Activated CD4-positive, CD25-positive, alpha-beta regulatory T cell treated with anti-CD3 and anti-CD28 coated beads, Interleukin-2, amount 50 U/mL, for 72 hours (primary cell): ENCODE measurements at places on chromosomes 12 and 14.

GRCh38 chr12:101566318-101566717, 28.5 kb upstream of the MYBPC1 start:
- no peak for DNase-seq

GRCh38 chr12:103965255-103965589, 450 bp upstream of the TDG start:
- DNase-seq = no peak

GRCh38 chr12:42017051-42017450, 127.6 kb downstream of the GXYLT1 start:
- DNase-seq = no peak

DNA sequence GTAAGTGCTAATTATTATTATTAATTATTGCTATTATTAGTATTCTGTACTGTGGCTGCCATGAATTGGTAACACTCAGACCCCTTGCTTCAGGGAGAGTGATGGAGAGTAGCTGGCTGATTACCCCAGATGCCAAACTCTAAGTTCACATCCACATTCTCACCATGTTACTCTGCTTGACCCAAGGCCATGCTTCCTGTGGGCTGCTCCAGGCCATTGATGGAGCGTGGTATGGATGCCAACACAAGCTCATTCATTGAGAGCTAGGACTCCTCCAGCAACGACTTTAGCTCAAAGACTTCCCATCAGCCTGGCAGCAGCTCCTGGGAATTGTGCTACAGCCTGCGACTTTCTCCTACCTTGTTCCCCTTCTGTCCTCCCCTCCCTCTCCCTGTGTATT, 233.4 kb downstream of the MSRB3 start:
- no peak for DNase-seq

DNA sequence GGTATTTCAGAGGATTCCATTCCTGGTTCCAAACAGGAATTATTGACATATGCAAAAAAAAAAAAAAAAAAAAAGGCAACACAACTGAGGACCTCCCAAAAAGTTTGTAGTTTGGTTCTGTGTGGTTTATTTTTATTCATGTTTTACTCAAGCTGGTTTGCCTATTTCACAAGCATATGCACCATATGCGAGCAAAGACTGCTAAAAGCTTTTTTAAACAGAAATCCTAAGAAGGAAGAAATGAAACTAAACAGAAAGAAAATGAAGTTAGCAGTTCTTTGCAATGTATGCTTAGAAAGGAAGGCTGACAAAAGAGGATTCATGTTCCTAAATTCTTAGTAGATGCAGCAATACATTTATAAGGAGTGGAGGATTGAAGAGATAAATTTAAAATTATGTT, 487.6 kb upstream of the FLRT2 start:
- no peak for DNase-seq

DNA sequence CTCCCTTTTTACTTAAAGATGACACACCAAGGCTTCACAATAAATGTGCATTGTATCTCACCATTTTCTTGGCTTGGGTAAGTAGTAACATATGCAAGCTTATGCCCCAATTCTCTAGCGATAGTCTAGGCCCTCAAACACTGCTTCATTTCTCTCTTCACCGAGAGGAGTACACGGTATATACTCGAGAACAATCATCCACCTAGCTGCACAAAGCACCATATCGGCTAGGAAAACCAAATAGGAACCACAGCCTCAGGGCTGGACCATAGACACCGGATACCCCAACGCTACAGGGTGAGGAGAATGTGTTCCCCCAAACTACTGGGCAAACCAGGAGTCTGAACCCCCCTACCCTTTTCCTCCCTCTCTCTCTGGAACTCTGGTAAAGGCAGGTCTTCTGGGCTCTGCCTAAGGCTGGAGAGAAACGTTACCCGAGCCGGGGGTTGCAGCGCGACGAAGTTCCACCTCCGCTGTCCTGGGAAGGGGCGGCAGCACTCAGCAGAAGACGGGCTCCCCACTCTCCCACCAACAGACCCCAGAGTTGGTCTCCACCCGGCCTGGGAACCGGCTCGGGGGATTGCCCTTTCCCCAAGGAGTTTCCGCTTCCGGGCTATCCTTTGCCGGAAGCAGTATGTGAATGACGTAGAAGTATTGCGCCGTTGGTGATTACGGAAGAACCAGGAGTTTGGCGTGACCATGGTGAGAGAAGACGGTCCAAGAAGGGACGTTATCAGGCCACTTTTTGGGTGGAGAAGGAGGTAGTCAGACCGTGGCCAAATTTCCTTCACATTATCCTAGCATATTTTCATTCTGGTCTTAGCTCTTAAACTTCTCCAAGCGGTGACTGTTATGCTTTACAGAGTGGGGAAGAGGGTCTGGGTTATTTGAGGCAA, at the start of the genes AREL1 and FCF1:
Gene AREL1 (minus strand): TSS at position 582 of the 896 bp plus-strand sequence. CDS start 27,465 bp downstream, outside the sequence.
Gene FCF1 (plus strand): TSS at position 646 of the 896 bp plus-strand sequence. CDS start 54 bp downstream, at position 700.
- DNase-seq = peak; percentile 75

GRCh38 chr14:65042731-65043372, 56.2 kb downstream of the FNTB start:
- no peak for DNase-seq

DNA sequence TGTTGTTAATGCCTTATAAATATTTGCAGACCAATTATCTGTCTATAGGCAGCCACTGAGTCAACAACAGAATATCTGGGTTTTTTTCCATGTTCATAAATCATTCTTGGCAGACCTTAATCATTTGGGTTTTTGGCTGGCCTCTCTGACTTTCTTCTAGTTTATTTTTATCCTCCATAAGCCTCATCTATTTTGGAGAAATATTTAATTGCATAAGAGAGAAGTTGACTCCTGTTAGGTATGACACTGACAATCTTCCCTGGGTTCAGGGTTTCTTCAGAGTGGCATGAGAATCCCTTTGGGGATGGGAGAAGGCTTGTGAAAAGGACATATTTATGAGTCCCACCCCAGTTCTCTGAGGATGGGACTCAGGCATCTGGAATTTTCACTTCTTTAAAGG, 299.8 kb downstream of the NRXN3 start:
- no peak for DNase-seq

GRCh38 chr14:52021957-52022600, 32.7 kb downstream of the RTRAF start:
- no peak for DNase-seq

DNA sequence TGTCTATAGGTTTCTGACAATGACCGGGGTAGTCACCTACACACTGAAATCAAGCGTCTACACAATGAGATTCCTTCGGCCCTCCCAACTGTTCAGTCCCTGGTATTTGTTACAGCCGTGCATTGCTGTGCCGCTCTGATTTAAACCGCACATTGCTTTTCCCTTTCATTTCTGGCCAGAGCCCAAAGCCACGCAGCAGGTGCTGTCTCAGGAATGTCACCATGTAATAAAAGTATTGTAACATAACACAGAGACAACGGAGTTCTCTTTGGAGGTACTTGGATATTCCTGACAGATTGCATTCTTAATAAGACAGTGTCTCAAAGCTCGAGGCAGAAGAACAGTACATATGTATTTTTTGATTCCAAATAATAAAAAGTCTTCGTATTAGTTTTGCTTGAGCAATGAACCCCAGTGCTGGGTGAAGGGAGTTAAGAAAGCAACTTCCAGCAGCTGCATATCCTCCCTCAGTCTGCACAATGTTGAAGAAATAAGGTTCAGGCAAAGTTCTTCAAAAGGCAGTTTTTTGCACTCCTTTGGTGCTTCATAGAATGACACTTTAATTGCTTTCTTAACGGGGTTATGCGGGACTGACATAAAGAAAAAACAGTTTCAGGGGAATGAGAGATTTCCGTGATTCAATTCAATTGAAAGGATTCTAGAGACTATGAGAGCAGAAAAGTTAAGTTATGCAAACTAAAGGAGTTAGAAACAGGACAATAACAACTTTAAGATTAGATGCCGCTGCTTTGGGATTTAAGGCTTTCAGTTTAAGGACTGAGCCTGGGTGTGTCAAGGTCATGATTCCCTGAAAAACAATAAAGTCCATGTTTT, 288.7 kb upstream of the FLRT2 start:
- DNase-seq = no peak

DNA sequence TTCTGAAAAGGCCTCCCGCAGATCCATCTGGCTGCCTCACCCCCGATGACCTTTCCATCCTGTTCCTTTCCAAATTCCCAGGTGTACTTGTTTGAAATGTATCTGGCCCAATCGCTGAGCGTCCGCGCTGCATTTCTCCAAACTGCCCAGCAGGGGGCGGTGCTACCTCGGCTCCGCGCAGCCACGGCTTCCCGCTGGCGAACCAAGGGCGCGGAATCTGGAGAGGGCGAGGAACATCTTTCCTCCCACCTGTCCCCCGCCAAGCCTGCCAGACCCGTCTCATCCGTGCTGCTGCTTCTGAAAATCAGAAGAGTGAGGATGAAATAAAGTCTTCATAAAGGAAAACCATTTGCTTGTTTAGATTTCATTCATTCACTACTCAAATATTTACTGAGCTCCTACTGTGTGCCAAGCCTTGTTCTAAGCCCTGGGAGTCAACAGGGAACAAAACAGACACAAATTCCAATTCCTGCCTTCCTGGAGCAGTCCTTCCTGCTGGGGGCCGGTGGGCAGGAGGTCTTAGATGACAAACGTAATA, 16.8 kb upstream of the MYL2 start:
- DNase-seq = peak; percentile 68

GRCh38 chr12:6620137-6620884, 13.1 kb upstream of the CHD4 start:
- peak; percentile 70 for DNase-seq

DNA sequence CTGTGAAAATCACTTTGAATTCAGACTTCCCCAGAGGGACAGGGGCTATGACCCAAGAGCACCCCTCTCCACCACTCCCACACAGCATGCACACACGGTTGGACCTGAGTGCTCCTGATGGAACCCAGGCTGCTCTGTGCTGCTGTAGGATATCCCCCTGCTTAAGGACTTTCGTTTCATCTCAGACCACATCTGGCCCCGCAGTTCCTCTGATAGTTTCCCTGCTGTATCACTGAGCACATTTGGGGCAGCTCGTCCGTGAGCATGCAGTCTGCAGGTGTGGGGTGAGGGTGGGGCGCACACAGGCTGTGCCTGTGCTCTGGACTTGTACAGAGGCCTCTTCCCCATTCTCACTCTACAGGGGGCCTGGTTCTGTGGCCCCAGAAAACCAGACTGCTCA, 345.2 kb upstream of the FKBP4 start:
- DNase-seq = no peak

GRCh38 chr12:128524439-128524838, 257.5 kb downstream of the TMEM132C start:
- no peak for DNase-seq

- DNase-seq = no peak
These were observed 378.0 kb downstream of the FOXG1 start for GRCh38 chr14:29144621-29145020.

DNA sequence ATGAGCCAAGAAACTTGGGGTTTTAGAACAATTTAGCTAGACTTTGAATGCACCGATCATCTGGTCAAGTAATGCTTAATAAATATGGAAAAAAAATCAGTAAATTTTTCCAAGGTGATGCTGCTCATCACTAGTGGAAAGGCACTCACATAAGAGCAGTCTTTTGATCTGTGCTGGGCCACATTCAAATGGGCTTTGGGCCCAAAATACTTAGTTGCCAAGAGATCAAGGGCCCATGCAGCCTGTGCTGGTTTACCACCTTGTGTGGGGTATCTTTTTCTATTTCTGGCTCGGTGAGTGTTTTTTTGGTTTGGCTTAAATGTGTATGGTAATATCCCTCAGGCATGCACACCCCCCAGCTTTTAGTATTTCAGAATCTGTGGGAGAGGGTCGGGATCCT, 943.2 kb downstream of the TMTC2 start:
- DNase-seq = no peak

DNA sequence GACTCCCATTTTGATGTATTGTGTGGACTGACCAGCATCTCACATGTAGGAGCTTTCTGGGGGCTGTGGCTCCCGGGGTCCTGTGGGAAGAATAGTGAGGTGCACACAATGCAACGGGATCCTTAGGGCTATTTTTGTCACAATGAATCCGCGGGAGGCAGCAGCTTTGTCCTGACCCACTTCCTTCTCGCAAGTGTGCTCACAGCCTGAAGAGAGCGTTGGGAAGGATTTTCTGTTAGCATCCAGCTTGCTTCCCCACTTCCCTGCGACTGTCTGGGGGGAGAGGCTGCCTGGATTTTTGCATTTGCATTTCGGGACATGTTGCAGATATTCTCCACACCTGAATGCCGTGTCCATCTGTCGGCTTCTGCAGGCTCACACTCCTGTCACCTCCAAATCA, 31.9 kb downstream of the FZD10 start:
- no peak for DNase-seq

- DNase-seq = no peak
These were observed 14.7 kb upstream of the KRT80 start for GRCh38 chr12:52206304-52207040.

GRCh38 chr14:71474301-71475265, 457.6 kb upstream of the RGS6 start:
- DNase-seq = no peak

DNA sequence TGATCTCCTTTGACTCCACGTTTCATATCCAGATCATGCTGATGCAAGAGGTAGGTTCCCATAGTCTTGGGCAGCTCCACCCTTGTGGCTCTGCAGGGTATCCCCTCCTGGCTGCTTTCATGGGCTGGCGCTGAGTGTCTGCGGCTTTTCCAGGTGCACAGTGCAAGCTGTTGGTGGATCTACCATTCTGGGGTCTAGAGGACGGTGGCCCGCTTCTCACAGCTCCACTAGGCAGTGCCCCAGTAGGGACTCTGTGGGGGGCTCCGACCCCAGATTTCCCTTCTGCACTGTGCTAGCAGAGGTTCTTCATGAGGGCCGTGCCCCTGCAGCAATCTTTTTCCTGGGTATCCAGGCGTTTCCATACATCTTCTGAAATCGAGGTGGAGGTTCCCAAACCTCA, 12.1 kb upstream of the BBS10 start:
- DNase-seq = no peak

DNA sequence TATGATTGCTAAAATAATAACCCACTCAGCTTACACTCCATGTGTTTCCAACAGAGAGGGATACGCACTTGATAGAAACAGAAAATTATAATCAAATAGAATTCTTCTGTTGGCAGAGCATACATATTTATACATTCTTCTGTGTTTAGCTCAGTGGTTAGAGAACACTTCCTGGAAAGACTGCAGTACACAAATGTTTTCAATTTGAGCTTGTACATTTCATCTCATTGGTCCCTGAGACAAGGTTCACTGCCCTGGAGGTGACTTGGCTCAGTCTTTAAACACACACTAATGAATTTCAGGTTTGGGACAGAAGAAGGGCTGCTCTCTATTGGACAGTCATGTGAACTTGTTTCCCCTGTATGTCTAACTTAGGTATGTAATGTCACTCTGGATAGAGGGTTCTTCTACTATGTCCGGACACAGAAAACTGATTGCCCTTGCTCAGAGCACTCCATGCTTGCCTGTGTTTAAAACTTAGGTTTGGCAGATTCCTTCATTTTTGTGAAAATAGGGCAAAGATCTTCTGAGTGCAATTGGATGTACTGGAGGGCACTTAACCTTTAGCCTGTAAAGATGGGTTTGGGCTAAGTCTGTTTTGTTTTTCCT, 22.9 kb downstream of the PROX2 start:
- no peak for DNase-seq

- no peak for DNase-seq
These were observed 277.9 kb downstream of the IPO8 start for GRCh38 chr12:30417697-30418231.
